ENCODE measurements at places on chromosomes 5 and 9.

- DNase-seq = no peak
Observed at GRCh38 chr5:144864118-144864517, 693.4 kb downstream of the KCTD16 start.

GRCh38 chr5:67530609-67531255 lies 334.1 kb upstream of the CD180 start:
- no peak for DNase-seq

DNA sequence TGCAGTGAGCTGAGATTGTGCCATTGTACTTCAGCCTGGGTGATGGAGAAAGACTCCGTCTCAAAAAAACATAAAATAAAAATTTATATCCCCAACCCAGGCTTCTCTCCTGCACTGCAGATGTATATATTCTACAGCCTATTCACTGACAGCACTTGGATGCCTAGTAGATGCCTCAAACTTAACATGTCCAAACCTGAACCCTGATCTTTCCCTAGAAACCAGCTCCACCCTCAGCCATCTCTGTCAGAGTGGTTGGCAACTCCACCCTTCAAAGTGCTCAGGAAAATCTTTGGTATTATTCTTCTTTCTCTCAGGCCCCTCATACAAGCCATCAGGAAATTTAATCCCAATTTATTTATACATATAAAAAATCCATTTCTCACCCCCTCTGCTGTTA lies 36.9 kb upstream of the TXN start:
- no peak for DNase-seq

DNA sequence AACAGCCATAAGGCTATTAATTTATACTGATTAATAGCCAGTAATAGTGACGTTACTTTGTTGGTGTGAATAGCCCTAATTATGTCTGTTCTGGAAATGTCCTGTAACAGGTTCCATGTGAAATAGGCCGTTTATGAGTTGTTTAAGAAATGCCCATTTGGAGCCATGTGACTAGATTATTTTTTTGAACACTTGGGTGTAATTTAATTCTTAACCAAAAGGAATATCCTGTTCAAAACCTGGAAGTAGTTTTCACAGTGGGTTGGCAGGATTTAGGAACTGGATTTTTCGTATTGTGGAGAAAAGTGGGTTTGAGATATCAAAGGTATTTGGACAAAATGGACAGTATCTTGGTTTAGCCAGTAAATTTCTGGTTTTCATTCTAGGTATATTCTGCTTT lies 1.3 kb downstream of the TENT2 start:
- no peak for DNase-seq

GRCh38 chr5:125402787-125403186 lies 656.3 kb upstream of the ZNF608 start:
- no peak for DNase-seq

- peak; percentile 91 for DNase-seq
Observed at GRCh38 chr9:35844628-35845270, 15.7 kb downstream of the TMEM8B start.

GRCh38 chr5:173578947-173579615 lies 37.4 kb downstream of the BOD1 start:
- no peak for DNase-seq

DNA sequence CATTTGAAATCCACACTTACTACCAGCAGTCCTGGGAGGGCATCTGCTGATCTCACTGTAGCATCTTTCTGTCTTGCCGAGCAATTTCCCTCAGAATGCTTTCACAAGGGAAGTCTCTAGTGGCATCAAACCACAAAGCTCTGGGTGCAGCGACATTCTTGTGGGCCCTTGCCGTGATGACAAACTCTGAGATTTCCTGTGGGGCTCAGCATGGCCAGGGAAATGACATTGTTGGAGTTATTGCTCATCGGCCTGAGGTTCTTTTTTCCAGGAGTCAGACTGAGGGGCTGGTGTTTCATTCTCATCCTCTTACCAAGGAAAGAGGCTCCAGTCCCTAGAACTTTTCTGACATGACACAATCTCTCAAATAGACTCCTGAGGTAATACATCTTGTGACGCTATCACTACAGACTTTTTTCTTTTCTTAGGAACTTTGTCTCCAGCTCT lies 51.4 kb downstream of the PFDN1 start:
- peak; percentile 99 for DNase-seq

DNA sequence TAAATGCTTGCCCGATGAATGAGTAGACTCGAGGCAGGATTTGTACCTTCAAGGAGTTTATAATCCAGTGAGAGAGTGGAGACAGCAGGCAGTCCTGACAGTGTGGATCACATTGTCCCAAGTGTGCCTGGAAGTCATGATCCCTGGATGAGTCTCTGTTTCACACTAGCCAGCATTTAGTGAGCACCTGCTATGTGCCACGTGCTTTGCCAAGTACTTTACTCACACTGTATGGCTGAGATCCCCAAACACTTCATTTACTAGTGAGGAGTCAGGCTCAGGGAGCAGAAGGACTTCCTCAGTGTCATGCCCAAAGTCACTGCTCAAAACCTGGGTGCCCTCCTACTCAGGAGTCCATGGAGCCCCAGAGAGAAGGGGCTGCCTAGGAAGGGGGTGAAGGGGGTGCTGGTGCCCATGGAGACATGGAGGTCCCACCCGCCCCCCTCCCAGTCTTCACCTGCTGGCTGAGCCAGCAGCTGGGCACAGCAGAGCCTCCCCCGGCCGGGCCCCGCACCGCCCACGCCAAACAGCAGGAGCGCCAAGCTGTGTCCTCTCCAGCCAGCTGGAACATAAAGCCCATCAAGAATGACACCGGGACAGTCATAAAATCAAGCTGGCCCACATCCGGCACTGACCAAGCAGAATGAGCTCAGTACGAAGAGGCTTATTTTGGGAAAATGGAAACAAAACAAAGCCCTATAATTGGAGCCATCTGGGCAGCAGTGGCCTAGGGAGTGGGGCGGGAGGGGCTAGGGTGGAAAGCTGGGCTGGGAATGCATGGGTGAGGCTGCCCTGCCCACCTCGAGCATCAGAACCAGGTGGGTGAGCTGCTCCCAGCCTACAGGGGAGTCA lies 10.6 kb downstream of the LAMC3 start:
- peak; percentile 74 for DNase-seq

- DNase-seq = no peak
Observed at GRCh38 chr9:103533318-103533717, 538.2 kb downstream of the CYLC2 start.

- no peak for DNase-seq
Observed at GRCh38 chr9:114007991-114008666, 70.0 kb downstream of the AMBP start.

DNA sequence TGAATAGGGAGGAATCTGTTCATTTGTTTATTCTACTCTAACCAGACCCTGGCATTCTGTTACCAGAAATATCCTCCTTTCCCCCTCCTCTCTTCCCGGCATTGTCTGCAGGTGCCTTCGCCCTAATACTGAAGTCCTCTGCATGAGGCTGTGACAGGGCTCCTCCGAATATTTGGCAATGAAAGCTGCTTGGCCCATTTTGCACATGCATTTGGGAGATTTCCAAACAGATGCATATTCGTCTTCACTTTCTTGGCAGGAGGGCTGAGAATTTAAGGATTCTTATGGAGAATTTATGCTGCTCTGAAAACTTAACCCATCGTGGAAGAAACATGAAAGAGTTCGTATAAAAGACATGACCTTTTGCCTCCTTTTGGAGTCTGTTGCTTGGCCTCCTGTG lies 484.0 kb downstream of the ZNF608 start:
- DNase-seq = peak; percentile 23

- no peak for DNase-seq
Observed at GRCh38 chr9:105006514-105006913, 78.6 kb upstream of the ABCA1 start.

DNA sequence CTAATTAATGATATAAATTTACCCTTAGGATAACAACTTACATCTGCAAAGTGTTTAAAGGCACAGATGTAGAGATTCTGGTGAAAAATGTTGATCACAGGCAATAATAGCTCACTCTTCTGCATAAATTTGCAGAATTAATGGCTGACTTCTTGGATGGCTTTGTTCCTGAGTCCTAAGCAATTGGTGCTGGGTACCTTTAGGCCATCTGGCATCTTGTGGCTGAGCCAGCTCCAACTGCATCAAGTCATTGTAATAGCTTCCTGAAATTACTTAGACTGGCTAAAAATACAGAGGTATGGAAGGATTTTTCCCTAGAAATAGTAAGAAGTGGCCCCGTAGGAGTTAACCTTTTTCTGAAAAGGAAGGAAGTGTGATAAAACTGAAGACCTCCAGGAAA lies 118.3 kb upstream of the MINAR2 start:
- no peak for DNase-seq

- no peak for DNase-seq
Observed at GRCh38 chr9:94127806-94128205, 43.5 kb downstream of the PTPDC1 start.

GRCh38 chr9:134295101-134295745 lies 31.0 kb upstream of the RXRA start:
- no peak for DNase-seq

DNA sequence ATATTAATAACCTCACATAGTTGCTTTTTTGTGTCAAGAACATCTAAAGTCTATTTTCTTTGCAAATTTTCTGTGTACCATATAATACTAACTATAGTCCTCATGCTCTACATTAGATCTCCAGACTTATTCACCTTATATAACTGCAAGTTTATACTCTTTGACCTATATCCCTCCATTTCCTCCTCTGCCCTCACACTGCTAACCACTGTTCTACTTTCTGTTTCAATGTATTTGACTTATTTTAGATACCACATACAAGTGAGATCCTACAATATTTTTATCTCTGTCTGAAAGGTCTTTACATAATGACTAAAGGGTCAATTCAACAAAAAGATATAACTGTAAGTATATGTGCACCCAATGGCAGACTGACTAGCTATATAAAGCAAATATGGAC lies 789.7 kb upstream of the ZNF608 start:
- no peak for DNase-seq

- DNase-seq = peak; percentile 84
Observed at GRCh38 chr5:140157032-140157781, 17.8 kb upstream of the CYSTM1 start.

DNA sequence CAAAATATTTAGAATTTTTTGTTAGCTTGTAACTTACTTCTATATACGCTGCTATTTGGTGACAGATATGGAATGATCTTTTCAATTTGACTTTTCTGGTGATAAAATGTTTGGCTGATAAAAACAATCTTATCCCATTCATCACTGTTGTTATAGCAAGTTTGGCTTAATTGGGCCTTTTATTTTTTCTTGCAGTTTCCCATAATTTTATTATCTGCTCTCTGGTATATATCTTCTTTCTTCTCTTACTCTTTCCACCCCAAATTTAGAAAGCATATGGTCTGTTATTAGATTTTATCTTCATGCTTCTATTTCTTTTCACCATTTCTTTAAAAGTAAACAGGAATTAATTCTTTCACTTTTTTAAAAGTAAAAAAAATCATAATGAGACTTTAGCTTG lies 474.4 kb downstream of the TLE1 start:
- DNase-seq = no peak

DNA sequence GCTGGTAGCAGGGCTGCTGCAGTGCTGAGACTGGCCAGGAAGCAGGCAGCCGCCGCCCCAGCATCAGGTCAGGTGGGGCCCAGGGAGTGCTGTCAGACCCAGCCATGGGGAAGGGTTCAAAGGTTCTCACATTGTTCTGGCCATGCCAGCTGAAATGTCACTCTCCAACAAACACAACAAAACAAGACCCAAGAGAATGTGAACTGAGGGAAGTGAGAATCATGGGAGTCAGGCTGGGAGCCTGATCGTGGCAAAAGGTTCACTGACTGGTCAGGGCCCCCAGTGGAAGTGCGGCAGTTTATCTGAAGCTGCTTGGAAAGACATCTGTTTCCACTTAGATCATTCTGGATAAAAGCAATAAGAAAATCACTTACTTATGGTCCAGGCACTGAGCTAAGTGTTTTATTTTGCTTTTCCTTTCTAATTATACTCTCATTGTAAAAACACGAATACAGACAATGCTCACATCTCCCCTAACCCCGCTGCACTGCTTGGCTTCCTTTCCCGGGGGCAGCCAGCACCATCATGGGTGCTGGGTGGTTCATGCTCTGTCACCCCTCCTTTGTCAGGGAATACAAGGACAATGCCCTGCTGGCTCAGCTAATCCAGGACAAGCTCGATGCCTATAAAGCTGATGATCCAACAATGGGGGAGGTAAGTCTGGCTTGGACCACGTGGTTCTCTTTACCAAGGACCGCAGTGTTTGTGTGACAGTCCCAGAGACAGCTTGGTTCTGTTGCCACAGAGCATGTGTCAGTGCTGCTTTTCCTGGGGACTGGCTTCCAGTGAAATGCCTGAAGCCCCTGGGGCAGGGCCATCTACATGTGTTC lies 41.9 kb upstream of the CFAP157 start:
- peak; percentile 62 for DNase-seq

DNA sequence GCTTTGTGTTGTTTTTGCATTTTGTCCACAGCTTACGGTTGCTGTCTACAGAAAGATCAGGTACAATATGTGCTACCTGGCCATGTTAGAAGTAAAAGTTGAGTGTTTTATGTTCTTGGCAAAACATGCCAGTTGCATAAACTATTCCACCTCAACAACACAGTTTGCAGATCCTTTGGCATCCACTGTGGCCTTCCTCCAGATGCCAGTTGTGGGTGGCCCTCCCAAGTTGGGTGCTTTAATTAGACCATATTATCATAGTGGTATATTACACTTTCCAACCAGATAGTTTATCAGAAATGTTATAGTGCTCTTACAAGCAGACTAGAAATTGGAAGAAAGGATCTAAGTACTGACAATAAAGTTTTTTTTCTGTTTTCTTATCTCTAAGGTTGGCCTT lies 386.9 kb upstream of the KCNN2 start:
- DNase-seq = no peak

DNA sequence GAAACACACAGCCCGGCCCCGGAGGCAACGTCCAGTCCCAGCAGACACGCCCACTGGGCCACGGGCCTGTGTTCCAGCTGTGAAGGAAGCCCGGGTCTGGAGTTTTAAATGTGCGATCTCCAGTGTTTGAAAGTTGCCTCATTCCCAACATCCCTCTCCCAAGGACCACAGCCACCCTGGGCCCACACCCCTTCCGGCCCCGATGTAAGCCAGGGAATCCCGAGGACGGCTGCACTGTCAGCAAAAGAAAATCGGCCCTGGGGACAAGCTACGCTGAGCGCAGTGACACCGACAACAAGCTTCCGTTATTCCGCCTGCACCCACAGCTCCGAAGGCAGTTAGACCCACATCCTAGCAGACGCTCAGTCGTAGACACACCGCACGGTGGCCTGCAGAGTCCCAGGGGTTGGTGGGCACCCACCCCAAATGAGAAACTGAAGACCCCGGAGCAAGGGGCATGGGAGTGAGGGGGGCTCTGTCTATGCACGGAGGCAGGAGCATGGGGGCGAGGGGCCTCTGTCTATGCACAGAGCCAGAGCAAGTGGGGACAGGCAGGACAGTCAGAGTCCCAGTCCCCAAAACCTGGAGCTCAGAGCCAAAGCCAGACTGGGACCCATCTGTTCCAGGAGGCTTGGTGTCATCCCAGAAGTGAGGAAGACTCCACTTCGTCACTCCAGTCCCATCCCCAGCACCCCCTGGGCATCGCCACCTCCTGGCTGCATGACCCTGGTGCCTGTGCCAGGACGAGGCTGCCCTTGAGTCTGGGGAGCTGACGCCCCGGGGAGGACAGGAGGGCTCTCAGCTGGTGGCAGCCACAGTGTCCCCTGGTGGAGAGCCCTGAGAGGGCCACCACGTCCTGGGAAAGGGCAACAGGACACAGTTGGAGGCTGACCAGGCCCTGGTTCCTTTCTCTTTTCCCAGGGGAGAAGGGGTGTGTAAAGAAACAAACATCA lies 23.4 kb downstream of the GLT6D1 start:
- DNase-seq = no peak

Measured in fibroblast of skin of scalp (primary cell).